Ovary (tissue), 10 donors: ENCODE measurements at places on chromosomes 1 and 21. TPM values are rescaled to one million over a fixed set of nuclear protein-coding genes. Genes with fewer than 3 reads are reported as not detected.
A peak's percentile ranks its signal among the peaks of the same experiment; 100 is the strongest.

Gene ADAMTS5
- total RNA-seq = 30.1 TPM

Gene LCA5L
- total RNA-seq = 0.76 TPM

Gene KISS1
- total RNA-seq = 0.35 TPM

Gene UBE2U
- not detected for total RNA-seq

GRCh38 chr1:230781594-230781993 is 34.4 kb downstream of the CAPN9 start:
- DNase-seq = no peak
- H3K36me3 ChIP-seq = no peaks in the 10 kb centered on the region
- no peak overlapping the region for H3K4me3 ChIP-seq
- no peaks in the 10 kb centered on the region for H3K27me3 ChIP-seq
- no peaks in the 10 kb centered on the region for H3K4me1 ChIP-seq

DNA sequence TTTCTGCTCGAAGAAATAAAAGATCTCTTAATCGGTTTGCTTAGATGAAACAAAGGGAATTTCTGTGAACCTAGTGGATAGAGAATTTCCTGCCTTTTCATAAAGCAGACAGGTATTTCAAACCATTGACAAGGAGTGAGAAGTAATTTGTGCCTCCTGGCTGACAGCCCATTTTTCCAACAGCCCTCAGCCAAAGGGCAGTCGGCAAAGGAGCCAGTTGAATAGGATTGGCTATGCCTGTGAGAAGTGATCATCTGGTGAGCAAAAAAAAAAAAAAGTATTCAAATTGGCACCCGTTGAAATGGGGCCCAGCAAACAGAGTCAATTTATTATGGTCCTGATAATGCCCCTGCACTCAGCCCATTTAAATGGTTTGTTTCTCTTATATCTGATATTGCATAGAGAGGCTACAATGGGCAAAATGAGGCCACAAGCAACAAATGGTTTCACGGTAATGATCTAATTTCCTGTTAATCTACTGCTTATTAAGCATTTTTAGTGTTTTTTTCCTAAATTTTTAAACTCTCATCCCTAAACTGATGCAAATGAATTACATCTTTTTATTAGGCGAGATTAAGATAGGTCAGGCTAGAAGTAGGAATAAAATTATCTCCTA is 477.5 kb downstream of the NUF2 start:
- no peak for DNase-seq
- H3K36me3 ChIP-seq = no peaks in the 10 kb centered on the region
- H3K4me1 ChIP-seq = no peaks in the 10 kb centered on the region
- no peak overlapping the region for H3K4me3 ChIP-seq
- no peak overlapping the region for H3K27ac ChIP-seq

DNA sequence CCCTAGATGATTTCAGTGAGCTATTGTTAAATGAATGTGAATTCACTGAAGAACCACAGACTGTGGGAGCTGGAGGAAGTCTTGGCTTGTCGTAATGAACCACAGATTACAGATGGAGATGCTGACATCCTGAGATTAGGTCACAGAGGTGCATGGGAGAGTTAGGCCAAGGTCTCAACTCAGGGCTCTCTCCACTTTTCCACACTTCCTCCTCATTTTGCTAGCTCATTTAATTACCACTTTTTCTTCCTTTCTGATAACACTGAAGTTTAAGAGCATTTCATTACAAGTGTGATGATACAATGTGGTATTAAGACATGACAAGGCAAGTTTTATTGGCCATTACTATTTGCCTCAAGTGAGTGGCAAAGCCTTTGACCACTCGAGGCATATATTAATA is 30.8 kb downstream of the ST6GALNAC3 start:
- H3K27ac ChIP-seq = no peak overlapping the region
- no peaks in the 10 kb centered on the region for H3K36me3 ChIP-seq
- no peaks in the 10 kb centered on the region for H3K27me3 ChIP-seq
- DNase-seq = no peak

DNA sequence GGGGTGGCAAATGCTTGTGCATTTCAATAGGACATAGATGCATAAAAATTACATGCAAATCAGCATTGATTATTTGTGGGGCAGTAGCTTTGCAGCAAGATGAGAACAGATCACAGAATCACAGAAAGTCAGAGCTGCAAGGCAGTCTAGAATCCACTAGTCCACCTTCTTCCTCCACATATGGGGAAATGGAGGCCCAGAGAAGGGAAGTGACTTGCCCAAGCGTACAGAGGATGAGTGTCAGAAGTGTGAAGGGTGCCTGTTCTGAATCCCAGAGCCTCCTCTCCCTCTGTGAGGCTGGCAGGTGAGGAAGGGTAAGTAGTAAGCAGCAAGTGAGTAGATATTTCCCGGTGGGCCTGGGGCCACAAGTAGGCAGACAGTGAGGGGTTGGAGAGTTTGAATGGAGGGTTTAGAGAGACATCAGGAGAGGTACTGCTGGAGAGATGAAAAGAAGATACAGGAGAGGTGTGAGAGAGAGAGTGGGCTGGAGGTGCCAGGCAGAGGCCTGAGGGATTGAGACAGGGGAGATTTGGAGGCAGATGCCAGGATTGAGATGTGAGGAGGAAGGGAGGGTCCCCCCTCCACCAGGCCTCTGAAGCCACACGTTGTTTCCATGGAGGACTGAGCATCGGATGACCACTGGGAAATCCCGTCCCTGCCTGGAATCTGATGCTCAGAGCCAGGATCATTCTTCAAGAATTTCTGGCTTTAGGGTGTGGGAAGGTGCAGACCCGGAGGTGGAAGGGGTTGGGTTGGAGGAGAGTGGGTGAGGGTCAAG is 4.8 kb upstream of the MYOG start:
- H3K36me3 ChIP-seq = no peaks in the 10 kb centered on the region
- DNase-seq = no peak
- no peak overlapping the region for H3K4me3 ChIP-seq
- no peaks in the 10 kb centered on the region for H3K4me1 ChIP-seq

- H3K4me1 ChIP-seq = no peaks in the 10 kb centered on the region
- H3K27ac ChIP-seq = no peak overlapping the region
- DNase-seq = no peak
- H3K36me3 ChIP-seq = no peaks in the 10 kb centered on the region
- no peaks in the 10 kb centered on the region for H3K27me3 ChIP-seq
- no peak overlapping the region for H3K4me3 ChIP-seq
Observed at GRCh38 chr1:56461158-56462127, 117.9 kb downstream of the PLPP3 start.

DNA sequence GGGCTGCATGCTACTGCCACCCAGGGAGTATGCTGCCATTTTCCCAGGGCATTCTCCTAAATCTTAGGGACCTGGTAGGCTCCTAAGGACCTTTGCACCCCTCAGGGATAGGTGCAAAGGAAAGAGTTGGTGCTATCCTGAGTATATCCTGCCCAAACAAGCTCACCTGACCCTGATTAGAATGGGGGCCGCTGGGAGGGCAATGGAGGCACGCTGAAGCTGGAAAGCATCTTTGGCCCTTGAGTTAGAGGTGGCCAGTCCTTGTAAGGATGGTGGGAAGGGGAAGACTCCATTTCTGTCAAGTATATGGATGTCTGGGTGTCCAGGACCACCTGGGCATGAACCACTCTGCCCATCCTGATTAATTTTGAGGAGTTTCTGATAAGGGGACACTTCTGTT is 48.9 kb upstream of the A3GALT2 start:
- H3K36me3 ChIP-seq = no peaks in the 10 kb centered on the region
- DNase-seq = no peak
- H3K27ac ChIP-seq = no peak overlapping the region
- no peak overlapping the region for H3K4me3 ChIP-seq
- peaks cover 10% of the 10 kb centered on the region for H3K4me1 ChIP-seq

DNA sequence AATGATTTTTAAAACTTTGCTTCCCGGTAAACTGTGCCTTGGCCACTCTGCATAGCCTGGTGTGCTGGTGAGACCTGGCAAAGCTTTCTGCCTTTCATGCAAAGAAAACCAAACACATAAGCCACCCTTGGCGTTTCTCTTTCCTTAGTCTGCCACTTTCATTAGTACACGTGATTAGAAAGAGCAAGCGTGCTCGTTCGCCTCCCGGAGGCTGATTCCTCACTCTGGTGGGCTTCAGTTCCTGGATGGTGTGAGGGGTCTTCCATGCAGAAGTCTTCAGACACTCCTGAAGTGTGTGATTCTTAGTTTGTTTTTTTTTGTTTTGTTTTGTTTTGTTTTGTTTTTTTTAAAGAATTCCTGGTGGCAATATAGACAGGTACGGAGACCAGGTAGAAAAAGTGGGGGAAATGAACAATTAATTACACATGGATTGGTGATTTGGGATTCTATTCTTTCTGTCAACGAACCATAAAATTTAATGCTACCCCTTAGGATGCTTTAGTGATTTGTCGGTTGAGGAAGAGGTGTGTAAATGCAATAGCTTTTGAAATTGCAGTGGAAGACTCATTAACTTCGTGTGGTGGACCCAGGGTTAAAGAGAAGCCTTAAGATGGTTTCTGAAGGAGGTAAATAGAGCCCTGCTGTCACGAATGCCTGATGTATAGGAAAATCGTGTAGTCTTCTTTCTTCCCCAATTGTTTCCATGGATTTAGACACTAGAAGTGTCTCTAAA is 2.1 kb downstream of the GALNT2 start:
- H3K4me3 ChIP-seq = peak overlapping the region; percentile 81
- H3K27ac ChIP-seq = no peak overlapping the region
- H3K27me3 ChIP-seq = no peaks in the 10 kb centered on the region
- H3K4me1 ChIP-seq = peaks cover 17% of the 10 kb centered on the region

DNA sequence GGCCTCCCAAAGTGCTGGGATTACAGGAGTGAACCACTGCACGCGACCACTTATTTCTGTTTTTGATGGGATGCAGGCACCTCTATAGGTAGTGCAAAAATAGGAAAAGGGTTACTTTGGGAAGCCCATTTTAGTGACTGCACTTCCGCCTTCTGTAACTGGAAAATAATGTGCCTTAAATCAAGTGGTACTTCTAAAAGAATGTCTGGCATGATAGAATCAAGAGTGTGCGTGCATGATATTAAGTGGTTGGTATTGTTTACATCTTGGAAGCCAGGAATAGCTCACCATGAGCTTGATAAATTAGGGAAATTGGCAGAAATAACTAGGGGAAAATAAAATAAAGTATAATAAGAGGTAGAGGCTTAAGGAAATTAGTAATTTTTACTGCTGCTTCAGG is 1067.0 kb downstream of the ADGRL2 start:
- no peaks in the 10 kb centered on the region for H3K36me3 ChIP-seq
- DNase-seq = no peak
- no peaks in the 10 kb centered on the region for H3K27me3 ChIP-seq
- no peak overlapping the region for H3K4me3 ChIP-seq

DNA sequence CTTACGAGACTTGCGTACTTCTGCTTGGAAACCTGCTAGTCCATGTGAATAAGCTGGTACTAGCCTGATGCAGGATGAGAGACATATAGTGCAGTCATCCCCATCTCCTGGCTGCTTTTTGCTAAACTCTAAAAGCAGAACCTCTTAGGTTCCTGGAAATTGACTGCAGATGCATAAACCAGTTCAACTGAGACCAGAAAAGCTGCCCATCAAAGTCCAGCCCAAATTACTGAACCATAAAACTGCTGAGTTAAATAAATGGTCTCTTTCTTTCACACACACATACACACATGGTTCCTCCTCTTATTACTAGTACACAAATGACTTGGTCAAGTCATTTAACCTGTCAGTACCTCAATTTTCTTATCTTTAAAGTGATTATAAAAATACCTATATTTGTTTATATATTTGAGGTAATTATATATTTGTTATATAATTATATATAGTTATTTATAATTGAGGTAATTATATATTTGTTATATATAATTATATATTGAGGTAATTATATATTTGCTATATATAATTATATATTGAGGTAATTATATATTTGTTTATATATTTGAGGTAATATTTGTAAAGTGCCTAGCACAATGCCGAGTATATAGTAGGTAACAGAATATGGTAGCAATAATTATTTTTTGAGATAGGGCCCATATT is 25.2 kb upstream of the RABGAP1L start:
- DNase-seq = no peak
- H3K4me3 ChIP-seq = no peak overlapping the region
- H3K27me3 ChIP-seq = no peaks in the 10 kb centered on the region
- H3K36me3 ChIP-seq = no peaks in the 10 kb centered on the region
- no peaks in the 10 kb centered on the region for H3K4me1 ChIP-seq

DNA sequence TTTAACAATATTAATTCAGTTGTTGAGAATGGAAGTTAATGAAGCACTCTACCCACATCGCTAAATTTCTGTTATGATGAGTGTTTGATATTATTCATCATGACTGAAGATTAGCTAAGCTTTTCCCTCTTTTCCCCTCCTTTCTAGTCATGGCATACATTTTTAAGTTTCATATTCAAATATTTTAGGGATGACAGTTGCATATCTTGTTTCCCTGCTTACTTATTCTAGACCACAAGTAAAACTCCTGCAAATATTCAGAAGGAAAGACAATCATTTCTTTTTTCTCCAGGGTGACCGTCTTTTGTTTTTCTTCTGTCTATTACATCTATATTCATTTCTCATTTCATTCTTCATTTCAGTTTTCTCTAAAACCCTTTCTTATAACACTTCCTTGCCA is 906.0 kb downstream of the ADGRL2 start:
- no peaks in the 10 kb centered on the region for H3K36me3 ChIP-seq
- no peaks in the 10 kb centered on the region for H3K27me3 ChIP-seq
- peaks cover 2% of the 10 kb centered on the region for H3K4me1 ChIP-seq

DNA sequence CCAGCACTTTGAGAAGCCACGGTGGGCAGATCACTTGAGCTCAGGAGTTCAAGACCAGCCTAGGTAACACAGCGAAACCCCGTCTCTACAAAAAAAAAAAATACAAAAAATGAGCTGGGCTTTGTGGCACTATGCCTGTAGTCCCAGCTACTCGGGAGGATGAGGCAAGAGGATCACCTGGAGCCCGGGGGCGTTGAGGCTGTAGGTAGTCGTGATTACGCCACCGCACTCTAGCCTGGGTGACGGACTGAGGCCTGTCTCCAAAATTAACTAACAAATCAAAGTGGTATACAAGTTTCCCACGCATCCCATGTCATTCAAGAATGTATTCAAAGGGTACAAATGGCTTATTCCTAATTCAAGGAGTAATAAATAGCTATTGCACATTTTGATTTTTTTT is 2.4 kb downstream of the AUNIP start:
- DNase-seq = no peak
- no peak overlapping the region for H3K4me3 ChIP-seq
- H3K27ac ChIP-seq = no peak overlapping the region
- no peaks in the 10 kb centered on the region for H3K27me3 ChIP-seq
- no peaks in the 10 kb centered on the region for H3K36me3 ChIP-seq
